Activated CD4-positive, alpha-beta T cell treated with anti-CD3 and anti-CD28 coated beads, Interleukin-2, amount 50 U/mL, for 24 hours (primary cell): ENCODE measurements at places on chromosomes 2 and 18.

GRCh38 chr2:44075541-44075940, 79.8 kb upstream of the LRPPRC start:
- no peak for DNase-seq

DNA sequence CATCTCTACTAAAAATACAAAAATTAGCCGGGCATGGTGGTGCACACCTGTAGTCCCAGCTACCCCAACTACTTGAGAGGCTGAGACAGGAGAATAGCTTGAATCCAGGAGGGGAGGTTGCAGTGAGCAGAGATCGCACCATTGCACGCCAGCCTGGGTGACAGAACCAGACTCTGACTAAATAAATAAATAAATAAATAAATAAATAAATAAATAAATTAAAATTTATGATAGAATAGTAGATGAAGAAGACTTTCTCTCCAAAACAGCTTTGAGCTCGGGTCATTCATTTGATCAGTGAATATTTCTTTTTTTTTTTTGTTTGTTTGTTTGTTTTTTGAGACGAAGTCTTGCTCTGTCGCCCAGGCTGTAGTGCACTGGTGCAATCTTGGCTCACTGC, 17.6 kb upstream of the MTA3 start:
- DNase-seq = no peak

DNA sequence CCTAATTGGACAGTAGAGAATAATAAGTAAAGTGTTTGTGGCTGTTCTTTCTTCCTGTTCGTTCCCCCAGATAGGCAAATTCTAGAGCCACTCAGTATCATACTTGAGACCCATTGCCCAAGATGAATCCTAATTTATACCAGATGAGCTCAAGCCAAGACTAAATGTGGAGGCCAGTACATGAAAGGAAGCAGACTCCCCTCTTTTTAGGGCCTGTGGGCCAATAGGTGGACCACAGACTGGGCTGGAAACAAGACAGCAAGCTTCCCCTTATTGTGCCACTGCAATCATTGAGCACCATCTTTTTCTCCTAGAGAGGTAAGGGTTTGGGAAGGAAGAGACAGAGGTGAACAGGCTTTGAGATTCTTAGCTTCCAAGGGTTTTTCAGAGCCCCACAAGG, 141.9 kb downstream of the MGAT5 start:
- no peak for DNase-seq

DNA sequence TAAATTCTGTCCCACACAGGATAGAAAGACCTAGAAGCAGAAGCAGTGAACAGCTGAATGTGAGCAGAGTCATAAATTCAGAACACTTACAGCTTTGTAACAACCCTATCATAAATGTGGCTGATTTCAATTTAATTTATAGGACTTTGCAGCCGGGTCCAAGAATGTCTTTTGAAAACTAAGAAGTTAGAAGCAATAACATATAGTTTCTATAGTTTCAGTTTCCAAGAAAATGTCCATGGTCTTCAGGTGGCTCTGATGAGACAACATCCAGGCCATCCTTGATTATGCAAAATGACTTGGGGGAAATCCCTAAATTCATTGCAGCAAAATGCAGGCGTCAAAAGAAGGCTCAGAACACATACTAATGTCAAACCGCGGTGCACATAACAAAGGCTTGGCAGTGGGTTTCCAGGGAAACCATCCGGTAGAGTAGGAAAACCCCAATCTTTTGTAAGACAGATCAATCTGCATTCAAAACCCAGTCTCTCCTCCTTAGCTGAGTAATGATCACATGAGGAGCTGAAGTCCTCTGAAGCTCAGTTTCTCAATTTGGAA, 442.2 kb upstream of the ID2 start:
- peak; percentile 27 for DNase-seq

GRCh38 chr2:235521844-235522243, 28.0 kb downstream of the AGAP1 start:
- DNase-seq = no peak

DNA sequence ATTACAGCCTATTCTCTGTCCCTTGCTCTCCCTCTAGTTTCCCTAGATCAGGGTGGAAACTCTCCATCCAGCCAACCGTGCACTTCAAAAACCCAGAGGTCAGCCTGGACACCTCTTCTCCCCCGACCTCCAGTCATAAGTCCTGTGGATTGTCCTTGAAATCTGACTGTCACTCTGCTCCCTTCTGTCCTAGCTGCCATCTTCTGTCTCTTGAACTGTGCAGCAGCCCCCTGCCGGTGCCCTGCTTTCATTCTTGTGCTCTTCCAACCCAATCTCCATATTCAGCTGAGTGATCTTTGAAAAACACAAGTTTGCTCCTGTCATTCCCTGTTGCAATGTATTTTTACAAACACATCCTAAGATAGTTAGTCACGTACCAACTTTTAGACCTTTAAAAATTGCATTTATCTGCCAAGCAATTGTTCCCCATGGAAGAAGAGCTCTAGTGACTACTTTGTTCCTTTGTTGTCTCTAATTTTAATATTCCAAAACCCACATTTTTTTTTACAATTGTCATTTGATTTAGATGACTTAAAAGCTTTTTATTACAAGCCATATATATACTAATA, 254.3 kb downstream of the CAMKMT start:
- DNase-seq = no peak

DNA sequence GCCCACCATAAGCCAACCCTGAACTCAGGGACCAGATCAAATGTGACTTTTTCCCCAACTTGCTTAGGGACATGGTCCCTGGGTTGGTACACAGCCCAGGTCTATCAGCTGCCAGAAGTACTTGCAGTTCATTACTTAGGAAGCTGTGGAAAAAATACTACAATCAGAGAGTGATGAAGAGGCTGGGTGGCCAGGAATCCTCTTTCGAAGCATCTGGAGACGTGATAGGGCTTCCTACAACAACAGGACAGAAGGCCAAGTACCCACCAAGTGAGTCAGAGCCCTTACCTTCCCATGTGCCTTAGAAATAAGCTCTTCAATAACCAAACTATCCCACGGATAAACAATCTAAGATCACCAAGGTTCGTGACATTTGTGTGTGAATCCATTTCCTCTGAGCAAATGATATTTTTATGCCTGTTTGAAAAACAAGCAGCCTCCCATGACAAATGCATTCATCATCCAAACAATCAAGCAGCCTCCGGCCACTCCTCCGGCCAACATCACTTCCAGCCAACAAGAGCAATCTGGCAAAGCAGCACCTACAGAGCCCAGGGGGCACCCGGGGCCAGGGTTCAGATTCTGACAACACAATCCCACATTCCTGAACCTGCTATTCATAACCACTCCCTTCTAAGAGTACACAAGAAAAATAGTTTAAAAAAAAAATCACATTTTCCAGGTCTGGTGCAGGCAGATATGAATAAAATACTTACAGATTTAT, 26.4 kb downstream of the TBC1D8 start:
- DNase-seq = no peak
